CD8-positive, alpha-beta T cell (primary cell): ENCODE measurements at places on chromosomes 5 and 9.

DNA sequence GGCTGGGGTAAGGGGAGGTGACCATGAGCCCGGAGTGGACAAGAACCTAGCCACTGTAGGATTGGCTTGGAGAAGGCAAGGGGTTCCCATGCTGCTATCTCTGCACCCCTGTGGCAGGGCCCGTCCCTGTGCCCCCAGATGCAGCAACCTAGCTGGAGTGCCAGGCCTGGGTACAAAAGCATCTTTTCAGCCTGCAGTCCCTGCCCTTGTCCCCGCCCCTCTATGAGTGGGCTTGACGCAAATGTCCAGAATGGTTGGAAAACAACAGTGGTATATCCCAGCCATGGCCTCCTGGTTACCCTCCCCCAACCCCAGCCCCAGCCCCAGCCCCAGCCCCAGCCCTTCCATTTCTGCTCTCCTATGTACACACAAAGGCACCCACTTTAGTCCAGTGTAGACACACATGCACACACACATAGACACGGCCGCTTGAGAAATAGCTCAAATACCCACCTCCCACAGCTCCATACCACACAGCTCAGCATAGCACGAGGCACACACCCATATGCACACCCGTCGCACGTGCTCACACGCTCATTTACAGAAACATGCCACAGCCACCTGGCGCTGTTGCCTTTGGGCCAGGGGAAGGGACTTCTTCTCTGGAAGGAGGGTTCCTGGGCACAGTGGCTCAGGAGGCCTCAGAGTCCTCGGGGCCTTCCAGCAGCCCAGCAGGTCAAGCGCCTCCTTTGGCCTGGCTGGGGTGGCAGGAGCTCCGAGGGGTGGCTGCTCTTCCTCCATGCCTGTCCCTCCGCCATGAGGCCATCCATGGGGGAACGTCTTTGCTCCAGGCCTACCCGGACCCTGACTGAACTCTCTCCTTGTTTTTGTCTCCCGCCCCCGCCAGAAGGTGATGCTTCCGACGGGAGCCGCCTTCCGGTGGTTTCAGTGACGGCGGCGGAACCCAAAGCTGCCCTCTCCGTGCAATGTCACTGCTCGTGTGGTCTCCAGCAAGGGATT, 34.1 kb downstream of the CXXC5 start:
- no peak for DNase-seq

GRCh38 chr9:130453487-130453886, 8.7 kb downstream of the ASS1 start:
- DNase-seq, result no peak

DNA sequence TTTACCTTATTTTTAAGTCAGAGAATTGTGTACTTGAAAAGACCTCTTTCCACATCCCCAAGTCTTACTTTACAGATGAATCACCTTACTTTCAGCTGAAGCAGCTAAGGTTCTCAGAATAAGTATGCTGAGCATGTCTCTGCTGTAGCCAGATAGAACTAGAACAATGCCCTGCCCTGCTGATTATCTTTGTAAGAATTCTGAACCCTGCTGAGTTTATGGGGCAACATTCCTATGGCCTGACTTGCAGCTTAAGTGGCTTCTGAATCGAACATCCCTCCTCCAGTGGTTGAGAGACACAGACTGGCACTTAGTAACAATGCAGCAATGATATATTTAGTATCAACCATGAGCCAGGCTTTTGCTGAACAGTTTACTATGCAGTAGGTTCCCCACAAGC, 592.0 kb upstream of the WWC1 start:
- DNase-seq, result no peak

DNA sequence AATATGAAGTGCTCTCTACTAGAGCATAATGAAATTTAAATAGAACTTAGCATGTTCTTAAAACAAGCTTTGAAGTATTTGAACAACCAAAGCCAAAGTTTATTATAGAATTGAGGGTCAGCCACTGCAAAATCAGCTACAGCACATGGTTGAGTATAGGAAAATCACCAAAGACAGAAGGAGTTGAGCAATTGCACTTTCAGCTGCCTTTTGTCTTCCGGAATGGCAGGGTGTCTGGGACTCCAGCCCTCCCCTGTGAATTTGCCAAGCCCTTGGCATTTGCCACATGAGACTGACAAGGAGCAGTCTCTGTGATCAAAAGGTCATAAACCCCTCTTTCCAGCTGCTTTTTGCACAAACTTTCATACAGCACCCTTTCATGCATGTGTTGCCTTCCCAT, 8.5 kb upstream of the LURAP1L start:
- no peak for DNase-seq

DNA sequence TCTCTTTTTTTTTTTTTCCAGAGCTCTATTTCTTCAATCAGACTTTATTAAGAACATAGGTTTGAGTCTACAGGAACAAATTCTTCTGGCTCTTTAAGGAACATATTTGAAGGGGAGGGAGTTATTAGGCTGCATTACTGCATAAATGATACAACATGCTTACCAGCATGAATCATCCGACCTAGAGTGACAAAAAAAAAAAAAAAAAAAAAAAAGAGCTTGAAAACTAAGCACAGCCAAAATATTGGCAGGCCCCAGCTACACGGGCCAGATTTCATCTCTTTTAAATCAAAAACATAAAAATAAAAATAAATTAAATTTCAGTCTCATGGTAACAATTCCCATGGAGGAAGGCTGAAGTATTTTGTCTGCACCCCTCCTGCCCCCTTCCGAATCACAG, 26.3 kb downstream of the MSX2 start:
- no peak for DNase-seq

- no peak for DNase-seq
Measured at GRCh38 chr9:117013440-117013995, 326.4 kb downstream of the TRIM32 start.

DNA sequence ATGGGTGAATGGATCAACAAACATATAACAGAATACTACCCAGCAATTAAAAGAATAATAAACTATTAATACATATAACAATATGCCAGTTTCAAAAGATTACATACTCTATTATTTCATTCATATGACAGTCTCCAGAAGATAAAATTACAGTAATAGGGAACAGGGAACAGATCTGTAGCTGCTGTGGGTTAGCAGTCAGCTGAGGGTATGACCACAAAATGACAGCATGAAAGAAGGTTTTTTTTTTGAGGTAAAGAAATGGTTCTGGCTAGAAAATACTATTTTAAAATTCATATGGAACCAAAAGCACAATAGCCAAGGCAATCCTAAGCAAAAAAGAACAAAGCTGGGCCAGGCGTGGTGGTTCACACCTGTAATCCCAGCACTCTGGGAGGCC, 73.0 kb upstream of the NR5A1 start:
- no peak for DNase-seq

DNA sequence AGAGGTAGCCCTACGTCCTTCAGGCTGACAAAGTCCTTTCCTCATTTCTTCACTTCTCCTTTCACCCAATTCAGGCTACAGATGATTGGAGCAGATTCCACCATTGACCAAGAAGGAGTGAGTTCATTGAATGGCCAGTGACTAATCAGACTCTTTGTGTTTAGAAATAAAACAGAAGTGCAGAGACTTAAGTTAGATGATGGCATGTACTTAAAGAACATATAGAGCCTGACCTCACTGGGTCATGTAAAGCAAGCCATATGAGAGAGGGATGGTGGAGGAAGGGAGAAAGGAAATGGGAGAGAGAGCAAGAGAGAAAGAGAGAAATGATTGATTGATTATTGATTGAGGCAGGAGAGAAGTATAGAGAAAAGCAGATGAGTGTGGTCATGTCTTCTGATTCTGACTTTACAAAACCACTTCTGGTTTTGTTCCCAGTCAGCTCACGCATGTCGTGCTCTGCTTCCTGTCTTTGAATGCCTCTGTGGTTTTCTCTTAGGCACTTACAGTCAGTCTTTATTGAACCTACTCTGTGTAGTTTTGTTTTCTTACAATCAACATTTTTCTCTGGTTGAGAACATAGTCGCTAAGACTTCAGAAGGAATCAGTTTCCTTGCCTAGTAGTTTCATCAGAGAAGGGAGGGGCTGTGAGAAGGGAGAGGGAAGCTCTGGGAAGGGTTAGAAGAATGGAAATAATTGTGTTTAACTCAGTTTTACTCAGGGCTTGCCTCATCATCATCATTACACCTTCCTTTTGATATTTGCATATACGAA, 149.2 kb upstream of the KLF9 start:
- peak; percentile 24 for DNase-seq

- no peak for DNase-seq
Measured at GRCh38 chr5:36576721-36577120, 29.7 kb upstream of the SLC1A3 start.
